ENCODE measurements at places on chromosomes 1 and 21. TPM values are rescaled to one million over a fixed set of nuclear protein-coding genes. Genes with fewer than 3 reads are reported as not detected.
A peak's percentile ranks its signal among the peaks of the same experiment; 100 is the strongest.

The TRIM67 gene
- total RNA-seq = not detected

The OR2T11 gene
- not detected for total RNA-seq

The PSRC1 gene
- 50.6 TPM for total RNA-seq

The TMCO4 gene
- total RNA-seq = 6.9 TPM

The PBXIP1 gene
- 29.6 TPM for total RNA-seq

The ADGRL4 gene
- 1.3 TPM for total RNA-seq

The KDF1 gene
- total RNA-seq = 18.0 TPM

The PAQR6 gene
- 4.2 TPM for total RNA-seq

The FAM72A gene
- total RNA-seq = 19.1 TPM

The SFN gene
- total RNA-seq = 2.6 TPM

The ERICH3 gene
- total RNA-seq = not detected

- no peak for DNase-seq
These were observed 46.6 kb downstream of the S1PR1 start for GRCh38 chr1:101283443-101283842.

DNA sequence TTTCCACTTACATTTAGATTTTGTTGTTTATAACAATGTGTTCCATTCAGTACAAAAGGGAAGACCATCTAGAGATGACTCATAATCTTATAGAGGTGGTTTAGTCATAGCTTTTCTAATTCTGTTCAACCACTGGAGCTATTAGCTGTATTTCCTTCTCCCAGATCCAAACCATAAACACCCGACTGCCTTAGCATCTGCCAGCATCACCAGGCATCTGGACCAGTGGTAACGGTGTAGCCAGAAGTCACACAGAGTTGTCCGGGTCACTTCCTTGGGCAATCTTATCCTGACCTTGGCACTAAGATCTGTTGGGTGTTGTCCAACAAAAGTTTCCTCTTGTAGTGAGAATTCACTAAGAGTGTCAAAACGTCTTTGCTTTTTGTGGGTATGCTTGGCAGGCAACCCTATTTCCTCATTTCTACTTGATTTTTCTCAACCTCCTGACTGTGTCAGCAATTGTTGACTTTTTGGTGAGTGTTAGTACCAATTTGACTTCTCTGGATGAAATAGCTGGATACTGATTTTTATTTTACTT lies 372.1 kb upstream of the B3GALT2 start:
- DNase-seq = no peak

- no peak for DNase-seq
These were observed 38.2 kb downstream of the PRKCZ start for GRCh38 chr1:2088458-2088857.

DNA sequence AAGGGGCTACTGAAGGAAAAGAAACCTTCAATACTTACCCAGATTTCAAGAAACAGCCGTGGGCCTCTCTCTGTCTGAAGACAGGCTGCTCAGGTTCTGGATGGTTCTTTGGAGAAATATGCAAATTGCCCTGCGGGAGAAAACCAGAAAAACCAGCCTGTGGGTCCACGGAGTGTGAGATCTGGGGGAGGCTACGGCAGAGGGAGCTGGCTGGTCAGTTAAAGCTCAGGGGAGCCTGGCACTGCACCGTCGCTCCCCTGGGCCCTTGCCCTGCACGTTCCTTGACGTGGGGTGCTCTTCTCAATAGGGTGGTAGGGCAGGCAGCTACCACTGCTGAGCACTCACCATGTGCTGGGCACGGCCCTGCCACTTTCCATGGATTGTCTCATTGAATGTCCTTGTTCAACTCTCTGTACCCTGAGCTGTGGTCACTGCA lies 12.7 kb downstream of the TMCO4 start:
- peak; percentile 86 for DNase-seq

DNA sequence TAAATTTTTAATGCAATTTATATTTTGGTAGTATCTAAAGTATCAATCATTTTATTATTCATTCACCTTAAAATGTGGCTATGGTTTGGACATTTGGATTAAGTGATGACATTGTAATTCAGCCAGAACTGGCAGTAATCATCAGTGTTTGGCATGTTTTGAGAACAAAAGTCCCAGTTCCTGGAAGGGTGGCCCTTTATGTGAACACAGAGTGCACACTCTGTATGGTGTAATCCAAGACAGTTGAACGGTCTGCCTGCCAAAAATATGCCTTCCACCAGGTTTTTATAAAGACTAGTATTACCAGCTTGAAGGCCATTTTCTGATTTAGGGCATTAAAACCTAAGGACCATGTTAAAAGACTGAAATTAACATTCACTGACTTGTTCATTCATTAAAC lies 448.7 kb downstream of the LTN1 start:
- no peak for DNase-seq

- DNase-seq = peak; percentile 88
These were observed 204.3 kb downstream of the KCNJ6 start for GRCh38 chr21:37711836-37712568.

- peak; percentile 87 for DNase-seq
These were observed at the start of gene SV2A for GRCh38 chr1:149917571-149918144. SV2A (minus strand) TSS chr1:149917844; CDS start chr1:149913840, 4,004 bp downstream.

- DNase-seq = no peak
These were observed 194.6 kb downstream of the GREM2 start for GRCh38 chr1:240417317-240417716.

GRCh38 chr1:40803447-40803846 lies 19.9 kb downstream of the KCNQ4 start:
- DNase-seq = peak; percentile 36
